ENCODE measurements at places on chromosomes 2 and 18. TPM values are rescaled to one million over a fixed set of nuclear protein-coding genes. Genes with fewer than 3 reads are reported as not detected.

Gene EGR4
- not detected for total RNA-seq

Gene PLCD4
- 2.9 TPM for total RNA-seq

Gene NT5C1B
- total RNA-seq: not detected

Gene SPR
- 62.2 TPM for total RNA-seq

Gene CFC1
- not detected for total RNA-seq

Gene MAP2
- 8.7 TPM for total RNA-seq

Gene NTSR2
- total RNA-seq: not detected

Gene OTOF
- total RNA-seq: under 0.01 TPM

Measured in renal cortical epithelial cell (primary cell).